ENCODE measurements at places on chromosomes 12 and 14. TPM values are rescaled to one million over a fixed set of nuclear protein-coding genes. Genes with fewer than 3 reads are reported as not detected.

GRCh38 chr12:84789184-84789583, 123.4 kb downstream of the SLC6A15 start:
- no peak for DNase-seq

ART4 gene
- not detected for total RNA-seq

DNA sequence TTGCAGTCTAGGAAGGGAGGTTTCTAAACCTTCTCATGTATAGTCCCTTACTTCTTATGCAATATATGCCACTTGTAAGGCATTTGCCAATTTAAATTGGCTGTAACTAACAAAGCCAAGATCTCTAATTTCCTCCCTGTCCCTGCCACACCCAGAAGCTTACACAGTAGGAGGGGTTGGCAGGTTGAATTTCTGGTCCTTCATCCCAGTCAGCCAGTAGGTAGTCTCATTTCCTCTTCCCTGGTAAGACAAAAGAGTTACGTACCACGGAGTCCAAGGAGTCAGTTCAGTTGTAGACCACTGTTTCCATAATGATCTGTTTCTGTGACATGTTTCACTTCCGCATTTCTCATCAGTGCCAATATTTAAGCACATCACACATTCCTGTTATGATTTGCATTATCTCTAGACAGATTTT, 47.0 kb upstream of the PLBD1 start:
- DNase-seq, result no peak

GRCh38 chr12:105933671-105934665, 204.8 kb downstream of the NUAK1 start:
- DNase-seq, result no peak

DNA sequence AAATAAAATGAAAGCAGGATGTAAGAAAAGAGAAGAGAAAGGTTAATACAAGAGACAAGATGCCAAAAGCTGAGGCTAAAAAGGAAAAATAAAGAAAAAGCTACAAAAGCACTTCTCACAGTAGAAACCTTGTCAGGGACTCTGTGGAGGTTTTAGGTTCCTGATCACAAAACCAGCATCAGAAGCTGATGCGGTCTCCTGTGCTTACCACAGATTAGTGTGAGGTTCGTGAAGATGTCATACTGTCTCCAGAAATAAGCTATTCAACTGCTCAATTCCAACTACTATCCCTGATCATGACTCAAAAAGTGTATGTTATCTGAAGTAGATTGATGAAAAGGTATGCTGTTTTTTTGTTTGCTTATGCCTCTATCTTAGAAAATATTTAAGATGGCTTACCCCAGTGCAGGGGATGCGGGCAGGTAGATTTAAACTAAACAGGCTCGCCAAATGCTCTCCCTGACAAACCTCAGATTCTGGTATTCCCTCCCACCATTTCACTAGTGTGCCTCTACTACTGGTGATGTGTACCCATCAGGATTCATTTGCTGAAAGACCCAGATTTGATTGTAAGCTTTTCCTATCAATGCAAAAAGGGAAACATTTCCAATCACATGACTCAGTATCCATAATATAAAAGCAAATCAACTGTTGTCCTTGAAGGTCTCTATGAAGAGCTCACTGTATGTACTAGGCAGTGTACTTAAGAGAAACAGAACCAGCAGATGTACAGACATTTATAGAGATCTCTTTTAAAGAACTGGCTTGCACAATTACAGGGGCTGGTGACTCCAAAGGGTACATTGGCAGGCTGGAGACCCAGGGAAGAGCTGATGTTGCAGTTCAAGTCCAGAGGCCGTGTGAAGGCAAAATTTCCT, 169.5 kb upstream of the FOXN3 start:
- peak; percentile 72 for DNase-seq

DNA sequence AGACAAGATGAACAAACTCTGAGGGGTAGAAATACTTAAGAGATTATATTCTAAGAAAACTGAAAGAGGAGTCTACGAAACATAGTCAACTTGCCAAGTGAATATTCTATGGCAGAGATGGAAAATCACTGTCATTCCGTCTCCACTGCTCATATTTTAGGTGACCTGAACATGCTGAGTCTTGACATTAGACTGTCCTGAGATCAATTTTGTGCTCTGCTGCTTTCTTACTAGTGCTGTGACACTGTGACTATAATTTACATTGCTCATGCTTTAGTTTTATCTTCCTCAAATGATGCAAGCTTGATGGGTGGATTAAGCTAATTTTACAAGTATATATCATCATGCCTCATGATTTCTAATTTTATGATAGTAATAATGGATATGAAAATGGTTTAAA, 228.2 kb upstream of the LRFN5 start:
- DNase-seq, result no peak

All from activated CD8-positive, alpha-beta T cell treated with anti-CD3 and anti-CD28 coated beads, Interleukin-2, amount 10 ng/mL, durations not matched to agents 7 days and 5 days (primary cell).